Activated CD8-positive, alpha-beta T cell treated with anti-CD3 and anti-CD28 coated beads, Interleukin-2, amount 10 ng/mL, durations not matched to agents 7 days and 5 days (primary cell): ENCODE measurements at places on chromosomes 16 and 17. TPM values are rescaled to one million over a fixed set of nuclear protein-coding genes. Genes with fewer than 3 reads are reported as not detected.

- H3K4me3 ChIP-seq: no peak overlapping the region
- peaks cover 2% of the 10 kb centered on the region for H3K4me1 ChIP-seq
- H3K27ac ChIP-seq: no peak overlapping the region
Observed at GRCh38 chr16:56288019-56288418, 96.7 kb downstream of the GNAO1 start.

DNA sequence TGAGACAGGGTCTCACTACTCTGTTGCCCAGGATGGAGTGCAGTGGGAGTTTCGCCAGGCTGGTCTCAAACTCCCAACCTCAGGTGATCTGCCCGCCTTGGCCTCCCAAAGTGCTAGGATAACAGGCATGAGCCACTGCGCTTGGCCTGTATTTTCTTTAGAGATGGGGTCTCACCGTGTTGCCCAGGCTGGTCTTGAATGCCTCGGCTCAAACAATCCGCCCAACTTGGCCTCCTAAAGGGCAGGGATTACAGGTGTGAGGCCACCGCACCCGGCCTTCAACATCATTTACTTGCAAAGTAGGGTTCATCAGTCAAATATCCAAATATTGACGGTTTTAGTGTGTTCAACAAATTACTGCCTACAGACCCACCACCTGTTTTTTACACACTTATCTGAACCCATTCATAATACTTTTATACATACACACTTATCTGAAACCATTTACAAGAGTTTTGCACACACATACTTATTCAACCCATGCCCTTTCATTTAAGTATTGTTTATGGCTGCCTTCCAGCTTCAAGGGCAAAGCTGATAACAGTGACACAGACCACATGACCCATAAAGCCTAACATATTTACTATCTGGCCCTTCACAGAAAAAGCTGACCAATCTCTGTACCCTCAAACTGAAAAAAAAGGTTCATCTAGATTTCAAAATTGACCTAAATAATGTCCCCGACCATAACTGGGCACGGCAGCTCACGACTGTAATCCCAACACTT lies 11.9 kb downstream of the TMEM170A start:
- no peak overlapping the region for H3K27ac ChIP-seq
- no peak overlapping the region for H3K4me3 ChIP-seq
- H3K27me3 ChIP-seq: no peaks in the 10 kb centered on the region
- DNase-seq: no peak
- peaks cover 21% of the 10 kb centered on the region for H3K36me3 ChIP-seq

DNA sequence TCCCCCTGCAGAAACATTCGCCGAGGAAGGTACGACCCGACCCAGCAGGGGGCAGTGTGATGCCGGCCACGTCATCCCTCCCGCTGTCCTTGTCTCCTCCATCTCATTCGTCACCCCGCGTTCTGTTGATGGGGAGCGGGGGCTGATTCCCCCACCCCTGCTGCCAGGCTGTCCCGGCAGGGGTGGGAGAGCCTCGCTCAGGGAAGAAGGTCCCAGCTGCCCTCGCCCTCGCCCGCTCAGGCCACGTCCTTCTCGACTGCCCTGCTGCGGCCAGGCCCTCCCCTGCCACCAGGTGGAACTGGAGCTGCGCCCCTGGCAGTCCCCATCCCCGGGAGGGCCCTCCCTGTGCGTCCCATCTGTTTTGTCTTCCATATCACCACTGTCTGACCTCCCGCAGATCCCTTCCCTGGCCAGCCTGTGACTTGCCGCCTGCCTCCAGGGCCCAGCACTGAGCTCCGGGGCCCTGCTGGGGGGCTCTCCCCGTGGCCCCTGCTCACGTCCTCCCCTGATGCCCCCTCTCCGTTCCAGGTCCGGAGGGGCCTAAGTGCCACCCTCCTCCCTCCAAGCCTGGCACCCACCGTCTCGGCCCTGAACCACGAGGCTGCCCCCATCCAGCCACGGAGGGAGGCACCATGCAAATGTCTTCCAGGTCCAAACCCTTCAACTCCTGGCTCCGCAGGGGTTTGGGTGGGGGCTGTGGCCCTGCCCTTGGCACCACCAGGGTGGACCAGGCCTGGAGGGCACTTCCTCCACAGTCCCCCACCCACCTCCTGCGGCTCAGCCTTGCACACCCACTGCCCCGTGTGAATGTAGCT lies 20.6 kb downstream of the ADAM11 start:
- H3K4me1 ChIP-seq: peaks cover 16% of the 10 kb centered on the region
- DNase-seq: peak; percentile 88
- peaks cover 6% of the 10 kb centered on the region for H3K27me3 ChIP-seq

HIGD1B gene
- total RNA-seq: not detected

HOXB5 gene
- not detected for total RNA-seq
